Liver (tissue), 10 donors: ENCODE measurements at places on chromosomes 6 and 20. TPM values are rescaled to one million over a fixed set of nuclear protein-coding genes. Genes with fewer than 3 reads are reported as not detected.
A peak's percentile ranks its signal among the peaks of the same experiment; 100 is the strongest.

DNA sequence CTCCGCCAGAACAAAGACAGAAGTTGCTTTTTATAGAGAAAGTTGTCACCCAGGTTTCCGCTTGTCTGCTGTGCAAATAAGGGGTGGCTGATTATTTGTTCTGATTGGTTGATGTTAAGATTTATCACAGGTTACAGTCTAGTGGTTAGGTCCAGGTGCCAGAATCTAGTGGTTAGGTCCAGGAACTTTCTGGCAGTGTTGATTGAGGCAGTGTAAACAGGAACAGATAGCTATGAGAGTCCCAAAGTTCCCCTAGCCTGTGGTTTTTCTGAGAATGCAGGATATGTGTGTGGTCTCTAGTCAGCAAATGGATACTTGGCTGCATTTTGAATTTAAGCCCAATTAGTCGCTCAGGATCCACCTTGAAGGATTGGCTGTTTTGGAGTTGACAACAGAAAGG is 148.0 kb downstream of the TMEM200A start:
- no peak for DNase-seq

The TRIM15 gene
- 1.6 TPM for total RNA-seq

The C6orf58 gene
- 0.08 TPM for total RNA-seq

DNA sequence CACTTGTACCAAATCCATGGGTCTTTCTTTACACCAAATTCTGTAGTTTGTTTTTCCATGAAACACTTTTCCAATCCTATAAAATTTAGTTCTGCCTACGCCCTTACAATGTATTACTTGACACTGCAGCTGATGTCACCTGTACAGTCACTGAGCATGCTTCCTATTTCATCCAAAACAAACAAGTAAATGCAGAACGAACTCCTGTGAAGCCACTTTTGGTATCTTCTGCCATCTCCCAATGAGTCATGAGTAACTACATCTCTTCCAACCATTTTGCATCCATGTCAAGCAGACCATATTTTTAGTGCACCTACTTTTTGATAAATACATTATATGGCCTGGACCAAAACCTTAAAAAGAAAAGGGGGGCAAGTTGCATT is 42.4 kb downstream of the HDDC2 start:
- DNase-seq, result no peak

- no peak for DNase-seq
These were observed 935 bp upstream of the RFX6 start for GRCh38 chr6:116876107-116876506.

- no peak for DNase-seq
These were observed 2.4 kb upstream of the TMEM30A start for GRCh38 chr6:75286955-75287354.

The PNPLA1 gene
- total RNA-seq, result 0.08 TPM

DNA sequence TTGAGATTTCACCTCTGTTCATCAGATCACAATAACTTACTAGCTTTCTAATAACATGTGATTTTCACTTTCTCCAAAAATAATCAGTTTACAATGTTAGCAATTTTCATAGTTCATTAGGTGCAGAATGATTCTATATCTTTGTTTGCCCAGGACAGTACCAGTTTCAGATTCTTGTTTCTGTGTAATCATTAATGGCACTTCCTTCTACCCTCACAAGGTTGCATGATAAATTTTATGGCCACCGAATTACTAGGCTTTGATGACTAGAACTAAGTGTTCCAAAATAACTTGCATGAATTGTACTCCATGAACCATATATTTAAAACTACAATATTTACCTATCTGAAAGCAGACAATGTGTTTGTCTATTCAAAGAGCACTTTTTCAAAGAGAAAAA is 442.3 kb downstream of the EPHA7 start:
- no peak for DNase-seq

The BTBD9 gene
- total RNA-seq, result 5.4 TPM

GRCh38 chr6:87230801-87231200 is 75.4 kb downstream of the ZNF292 start:
- no peak for DNase-seq

GRCh38 chr20:5197270-5197827 is 70.5 kb downstream of the CDS2 start:
- DNase-seq, result no peak

The NKAIN4 gene
- total RNA-seq, result not detected

- DNase-seq, result no peak
These were observed 7.4 kb downstream of the RPL10A start for GRCh38 chr6:35475573-35475972.

The RIMS1 gene
- 0.17 TPM for total RNA-seq

DNA sequence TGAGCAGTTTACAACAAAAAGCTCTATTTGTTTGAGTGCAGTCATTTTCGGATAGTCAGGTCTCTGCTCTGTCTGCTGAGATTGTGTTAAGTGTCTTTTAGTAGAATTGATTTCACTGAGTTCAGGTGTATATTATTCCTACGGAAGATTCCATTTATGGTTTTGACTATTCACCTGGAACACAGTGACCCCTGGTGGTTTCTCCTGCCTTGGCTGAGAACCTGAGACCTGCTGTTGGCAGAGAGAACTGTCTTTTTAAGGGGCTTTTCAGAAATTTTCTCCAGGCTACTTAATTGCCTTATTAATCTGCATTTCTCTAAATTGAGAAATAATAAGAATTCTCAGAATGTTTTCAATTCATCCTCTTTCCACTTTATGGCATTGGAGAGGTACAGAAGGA is 508.0 kb downstream of the TBC1D32 start:
- peak; percentile 34 for DNase-seq

The OPRM1 gene
- not detected for total RNA-seq

The C20orf141 gene
- total RNA-seq, result not detected

DNA sequence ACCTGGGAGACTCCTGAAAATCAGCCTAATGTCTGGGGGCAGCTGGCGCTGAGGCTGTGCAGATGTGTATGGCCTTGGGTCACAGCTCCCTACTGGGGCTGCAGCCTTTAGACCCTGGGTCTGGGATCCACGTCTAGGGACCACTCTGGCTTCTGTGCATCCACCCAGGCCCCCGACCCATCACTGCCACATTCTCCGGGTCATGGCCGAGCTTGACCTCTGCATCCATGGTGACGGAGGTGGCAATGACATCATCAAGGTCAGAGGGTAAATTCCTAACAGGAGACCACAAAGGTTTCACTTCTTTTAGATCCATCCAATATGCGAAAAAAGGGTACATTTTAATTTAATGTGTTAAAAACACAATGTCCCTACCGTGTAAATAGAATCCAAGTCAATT is 14.5 kb upstream of the PCMTD2 start:
- DNase-seq, result no peak
